ENCODE measurements at places on chromosomes 12 and 14.

DNA sequence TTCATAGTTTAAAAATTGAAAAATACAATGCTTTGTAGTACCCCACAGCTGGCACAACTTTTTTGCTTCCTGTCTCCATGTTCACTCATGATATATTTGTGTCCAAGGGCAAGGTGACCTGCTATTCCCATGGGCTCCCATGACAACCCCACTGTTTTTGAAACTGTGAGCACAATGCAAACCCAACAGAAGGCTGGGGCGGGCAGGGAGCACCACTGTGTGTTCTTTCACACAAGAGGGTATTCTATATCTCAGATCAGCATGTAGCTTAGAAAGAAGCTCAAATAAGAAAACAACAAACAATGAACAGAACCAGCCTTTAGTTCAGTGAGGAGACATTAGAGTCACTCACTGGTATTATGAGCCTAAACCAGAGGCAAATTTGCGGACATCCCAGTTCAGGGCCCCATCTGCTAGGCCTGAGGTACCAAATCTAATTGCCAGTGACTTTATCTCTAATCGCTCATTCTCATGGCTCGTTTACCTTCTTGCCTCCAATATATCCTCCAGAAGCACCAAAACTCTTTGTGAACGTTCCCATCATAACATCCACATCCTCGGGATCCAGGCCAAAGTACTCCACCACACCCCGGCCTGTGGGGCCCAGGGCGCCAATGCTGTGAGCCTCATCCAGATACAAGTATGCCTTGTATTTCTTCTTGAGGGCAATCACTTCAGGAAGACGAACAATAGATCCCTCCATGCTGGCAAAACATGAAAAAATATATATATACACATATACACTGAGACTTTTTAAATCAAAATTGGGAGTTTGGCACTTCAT, 56.4 kb upstream of the ISM2 start:
- H3K27ac ChIP-seq: no peak overlapping the region
- H3K27me3 ChIP-seq: no peaks in the 10 kb centered on the region

DNA sequence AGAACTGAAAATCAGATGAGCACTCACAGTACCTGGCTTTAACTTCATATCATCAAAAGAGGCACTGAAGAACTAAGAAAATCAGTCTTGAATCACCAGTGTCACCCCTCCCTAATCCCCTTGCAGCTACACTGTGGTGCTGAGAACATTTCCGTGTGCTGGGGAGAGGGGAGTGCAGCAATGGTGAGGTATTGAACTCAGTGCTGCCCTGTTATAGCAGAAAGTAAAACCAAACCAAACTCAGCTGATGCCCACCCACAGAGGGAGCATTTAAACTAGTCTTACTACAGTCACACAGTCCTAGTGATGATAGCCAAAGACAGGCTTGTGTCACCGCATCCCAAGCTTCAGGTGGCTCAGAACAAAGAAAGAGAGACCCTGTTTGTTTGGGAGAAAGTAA, 122.1 kb downstream of the CPNE8 start:
- H3K4me1 ChIP-seq: 0 out of 2 replicates have a peak, but pooled peaks cover 5% of the 10 kb centered on the region
- H3K27me3 ChIP-seq: no peaks in the 10 kb centered on the region
- no peak overlapping the region for H3K4me3 ChIP-seq

- H3K27ac ChIP-seq: peak overlapping the region; percentile 87
- H3K27me3 ChIP-seq: no peaks in the 10 kb centered on the region
- peaks cover 50% of the 10 kb centered on the region for H3K4me1 ChIP-seq
These were observed 21.8 kb downstream of the VDR start for GRCh38 chr12:47882781-47883546.

DNA sequence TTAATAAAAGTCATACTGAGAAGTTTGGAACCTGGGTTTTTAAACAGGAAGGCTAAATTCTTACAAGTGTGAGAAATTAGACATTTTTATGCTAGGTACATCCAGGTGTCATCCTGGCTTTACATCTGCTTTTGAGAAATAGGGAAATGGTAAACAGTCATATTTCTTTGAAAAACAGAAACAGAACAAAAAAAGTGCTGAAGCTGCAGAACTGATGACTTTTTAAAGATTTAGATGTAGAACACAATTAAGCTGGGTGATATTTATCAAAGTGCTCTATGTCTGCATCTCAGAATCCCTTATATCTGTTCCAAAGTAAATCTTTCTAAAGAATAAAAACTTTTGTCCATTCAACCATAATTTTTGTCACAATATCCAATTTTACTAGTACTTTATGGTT, 282.9 kb upstream of the ATXN7L3B start:
- no peaks in the 10 kb centered on the region for H3K27me3 ChIP-seq
- no peaks in the 10 kb centered on the region for H3K36me3 ChIP-seq
- no peak overlapping the region for H3K4me3 ChIP-seq
- H3K27ac ChIP-seq: no peak overlapping the region

All from MM.1S (cell line).